ENCODE measurements at places on chromosomes 13 and 19.

DNA sequence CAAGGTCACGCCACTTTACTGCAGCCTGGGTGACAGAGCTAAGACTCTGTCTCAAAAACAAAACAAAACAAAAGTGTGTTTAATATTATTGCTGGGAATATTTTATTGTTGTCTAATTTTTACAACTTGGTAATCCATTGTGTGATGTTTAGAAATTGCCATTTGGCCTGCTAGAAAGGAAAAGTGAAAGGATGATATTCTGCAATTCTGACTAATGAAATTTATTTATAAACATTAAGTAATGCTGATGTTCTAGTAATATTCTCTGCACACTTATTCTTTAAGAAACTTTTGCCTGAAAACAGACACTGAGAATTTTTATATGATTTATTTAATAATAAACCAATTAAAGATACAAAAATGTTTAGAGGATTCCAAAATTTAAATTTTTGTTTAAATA lies 87.4 kb downstream of the ELF1 start:
- no peak for DNase-seq

GRCh38 chr13:62294244-62294643 lies 878.6 kb upstream of the PCDH20 start:
- DNase-seq = no peak

GRCh38 chr13:113952983-113953520 lies 20.8 kb downstream of the C13orf46 start:
- no peak for DNase-seq

GRCh38 chr13:50419896-50420295 lies 404.7 kb downstream of the KCNRG start:
- DNase-seq = no peak

- DNase-seq = no peak
These were observed 2.5 kb downstream of the AKT1S1 start for GRCh38 chr19:49874503-49875157.

- no peak for DNase-seq
These were observed 265.4 kb downstream of the LMO7 start for GRCh38 chr13:75901501-75901900.

DNA sequence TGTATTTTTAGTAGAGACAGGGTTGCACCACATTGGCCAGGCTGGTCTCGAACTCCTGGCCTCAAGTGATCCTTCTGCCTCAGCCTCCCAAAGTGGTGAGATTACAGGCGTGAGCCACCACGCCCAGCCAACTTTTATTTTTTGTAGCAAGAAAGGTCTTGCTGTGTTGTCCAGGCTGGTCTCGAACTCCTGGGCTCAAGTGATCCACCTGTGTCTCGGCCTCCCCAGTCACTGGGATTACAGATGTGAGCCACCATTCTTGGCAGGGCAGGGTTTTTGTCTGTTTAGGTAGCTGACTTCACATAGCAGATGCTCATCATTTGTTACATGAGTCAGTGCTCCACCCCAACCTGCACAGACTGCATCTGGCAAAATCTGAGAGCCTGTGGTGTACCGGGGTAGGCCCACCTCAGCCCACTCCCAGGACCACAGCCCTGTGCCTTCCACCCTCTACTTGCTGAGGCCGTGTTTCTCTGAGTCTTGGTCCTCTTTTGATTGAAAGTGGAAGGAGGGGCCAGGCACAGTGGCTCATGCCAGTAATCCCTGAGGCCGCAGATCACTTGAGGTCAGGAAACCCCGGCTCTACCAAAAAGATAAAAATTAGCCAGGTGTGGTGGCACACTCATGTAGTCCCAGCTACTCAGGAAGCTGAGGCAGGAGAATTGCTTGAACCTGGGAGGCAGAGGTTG lies 4.2 kb upstream of the TNPO2 start:
- DNase-seq = no peak

DNA sequence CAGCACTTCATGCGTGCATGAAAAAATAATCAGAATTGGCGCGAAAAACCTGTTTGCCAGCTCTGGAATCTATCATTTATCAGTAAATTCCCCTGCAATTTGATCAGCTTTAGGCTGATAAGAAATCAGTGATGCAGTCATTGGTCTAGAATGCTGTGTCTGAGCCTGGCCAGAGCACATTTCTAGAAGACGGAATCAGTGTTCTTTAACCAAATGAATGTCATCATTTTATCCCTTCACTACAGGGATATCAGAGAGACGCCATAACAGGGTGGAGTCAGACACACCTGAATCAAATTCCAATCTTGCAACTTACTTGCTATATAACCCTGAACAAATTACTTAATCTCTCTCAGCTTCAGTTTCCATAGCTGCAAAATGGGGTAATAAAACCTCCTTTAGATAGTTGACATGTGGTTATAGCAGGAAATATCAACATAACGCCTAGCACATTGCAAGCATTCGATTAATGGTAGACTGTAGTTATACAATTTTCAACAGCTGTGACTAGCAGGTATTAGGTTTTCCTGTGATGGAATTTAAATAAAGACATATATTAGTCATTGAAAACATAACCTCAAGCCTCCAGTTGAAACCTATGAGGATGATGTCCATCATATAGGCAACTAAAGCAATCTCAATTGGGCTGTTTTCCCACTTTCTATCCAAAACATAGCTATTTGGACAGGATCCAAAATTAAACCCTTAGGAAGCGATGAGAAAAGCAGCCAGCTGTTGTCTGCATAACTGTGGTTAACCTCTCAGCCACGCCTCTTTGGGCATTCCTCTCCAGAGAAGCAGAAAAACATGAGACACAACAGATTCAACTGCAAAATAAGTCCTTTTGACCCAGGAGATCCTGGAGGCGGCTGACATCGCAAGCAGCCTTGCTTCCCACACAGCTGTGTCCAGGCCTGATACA lies 51.6 kb upstream of the UBL3 start:
- no peak for DNase-seq

- no peak for DNase-seq
These were observed 70.2 kb downstream of the SOX1 start for GRCh38 chr13:112137144-112137543.

GRCh38 chr13:98214008-98214643 lies 37.1 kb upstream of the RNF113B start:
- no peak for DNase-seq

- DNase-seq = no peak
These were observed 180.5 kb upstream of the PCDH9 start for GRCh38 chr13:67410645-67411044.

DNA sequence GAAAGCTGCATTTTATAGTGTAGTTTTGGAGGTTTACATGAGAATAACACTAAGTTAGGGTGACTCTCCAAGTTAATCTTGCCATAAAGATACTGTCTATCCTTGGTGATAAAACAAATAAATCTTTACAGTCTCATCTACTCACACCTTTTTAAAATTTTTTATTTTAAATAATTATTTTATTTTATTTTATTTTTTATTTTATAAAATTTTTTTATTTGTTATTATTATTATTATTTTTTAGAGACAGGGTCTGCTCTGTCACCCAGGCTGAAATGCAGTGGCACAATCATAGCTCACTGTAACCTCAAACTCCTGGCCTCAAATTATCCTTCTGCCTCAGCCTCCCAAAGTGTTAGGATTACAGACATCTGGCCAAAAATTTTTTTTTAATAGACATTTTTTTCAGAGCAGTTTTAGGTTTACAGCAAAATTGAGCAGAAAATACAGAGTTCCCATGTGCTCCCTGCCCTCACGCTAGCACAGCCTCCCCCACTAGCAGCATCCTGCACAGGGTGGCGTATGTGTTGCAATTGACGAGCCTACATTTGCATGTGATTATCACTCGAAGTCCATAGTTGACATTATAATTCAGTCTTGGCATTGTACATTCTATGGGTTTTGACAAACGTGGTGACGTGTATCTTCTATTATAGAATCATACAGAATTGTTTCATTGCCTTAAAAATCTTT lies 41.0 kb downstream of the RASL11A start:
- no peak for DNase-seq

DNA sequence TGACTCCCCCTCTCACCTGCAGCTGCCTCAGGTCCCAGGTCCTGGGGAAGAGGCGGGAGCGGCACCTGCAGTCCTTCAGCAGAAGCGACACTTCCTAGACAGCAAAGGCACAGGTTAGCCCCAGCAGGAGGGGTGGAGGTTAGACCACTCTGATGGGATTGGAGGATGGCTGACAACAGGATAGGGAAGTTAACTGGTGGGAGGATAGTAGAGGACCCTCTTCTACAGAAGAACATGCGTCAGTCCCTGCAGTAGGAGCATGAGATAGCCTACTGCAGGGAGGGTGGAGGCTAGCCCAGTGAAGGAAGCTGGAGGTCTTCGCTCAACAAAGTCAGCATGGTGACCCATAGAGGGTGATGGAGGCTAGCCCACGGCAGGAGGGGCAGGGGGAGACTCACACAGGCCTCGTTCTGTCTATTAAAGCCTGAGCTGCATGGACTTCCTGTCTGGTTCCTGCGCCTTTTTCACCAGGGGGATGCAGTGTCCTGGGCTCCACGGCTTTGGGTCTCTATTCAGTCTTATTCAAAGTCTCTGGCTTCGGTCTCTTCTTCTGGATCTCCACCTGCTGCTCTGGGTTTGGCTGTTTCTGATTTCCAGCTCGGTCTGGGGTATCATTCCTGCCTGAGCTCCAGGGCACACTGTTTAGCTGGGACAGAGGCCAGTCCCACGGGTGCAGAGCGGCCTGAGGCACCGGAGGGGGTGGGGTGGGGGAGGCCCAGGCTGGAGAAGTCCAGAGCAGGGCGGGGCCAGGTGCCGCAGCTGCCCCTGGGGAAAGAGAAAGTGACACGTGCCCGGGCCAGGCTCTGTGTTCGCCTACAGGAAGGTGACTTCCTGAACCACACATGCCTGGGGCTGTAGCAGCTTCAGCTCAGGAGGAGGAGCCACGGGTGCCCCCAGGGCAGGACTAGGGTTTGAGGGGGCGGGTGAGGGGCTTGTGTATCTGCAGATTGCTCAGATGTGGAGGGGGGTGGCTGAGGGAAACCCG lies 7.3 kb downstream of the IFNL3 start:
- DNase-seq = peak; percentile 50

- DNase-seq = no peak
These were observed 444 bp downstream of the PROSER1 start for GRCh38 chr13:39037410-39037879.

DNA sequence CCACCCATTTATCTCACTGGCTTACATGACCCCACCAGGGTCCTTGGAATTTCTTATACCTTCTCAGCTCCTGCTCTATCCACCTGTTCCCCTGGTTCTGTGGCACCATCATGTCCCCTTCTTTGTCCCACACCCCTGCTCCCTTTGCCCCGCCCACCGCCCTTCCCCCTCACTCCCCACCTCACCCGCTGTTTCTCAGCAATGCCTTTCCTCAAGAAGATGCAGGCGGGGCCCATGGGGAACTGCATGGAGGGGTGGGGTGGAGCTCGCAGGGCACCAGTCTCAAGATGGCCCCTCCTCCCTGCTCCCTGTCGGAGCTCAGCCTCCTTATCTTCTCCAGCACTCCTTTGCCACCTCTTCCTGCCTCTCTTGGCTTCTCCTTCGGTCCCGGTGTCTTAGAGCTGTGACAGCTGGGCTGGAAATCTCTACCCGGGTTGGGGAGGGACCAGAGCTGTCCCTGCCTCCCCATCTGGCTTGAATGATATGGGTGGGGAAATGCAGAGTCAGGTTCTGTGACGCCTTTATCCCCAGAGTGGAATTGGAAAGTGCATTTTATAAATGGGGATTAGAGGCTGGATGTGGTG lies at the start of gene CABP5:
CABP5 (minus strand) TSS at position 405 of the 584 bp plus-strand sequence; CDS start at position 248, 157 bp downstream.
- no peak for DNase-seq

DNA sequence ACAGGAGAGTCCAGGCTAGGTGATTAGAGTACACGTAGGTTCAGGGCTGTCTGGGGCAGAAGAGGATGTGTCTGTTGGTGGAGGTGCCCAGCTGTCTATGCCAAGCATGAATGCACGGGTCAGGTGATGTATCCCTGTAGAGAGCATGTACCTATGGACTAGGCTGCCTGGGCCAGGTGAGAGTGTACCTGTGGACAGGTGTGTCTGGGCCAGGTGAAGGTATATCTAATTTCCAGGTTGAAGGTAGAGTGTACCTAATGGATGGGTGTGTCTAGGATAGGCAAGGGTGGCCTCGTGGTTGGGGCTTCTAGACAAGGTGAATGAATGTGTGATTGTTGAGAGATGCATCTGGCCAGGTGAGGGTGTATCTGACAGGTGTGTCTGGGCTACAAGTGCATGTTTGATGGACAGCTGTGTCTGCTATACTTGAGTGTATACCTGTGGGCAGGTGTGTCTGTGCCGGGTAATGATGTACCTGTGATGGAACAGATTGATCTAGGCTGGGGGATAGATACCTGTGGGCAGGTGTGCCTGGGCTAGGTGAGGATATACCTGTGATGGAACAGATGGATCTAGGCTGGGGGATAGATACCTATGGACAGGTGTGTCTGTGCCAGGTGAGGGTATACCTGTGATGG lies 15.5 kb upstream of the ZNF414 start:
- no peak for DNase-seq

DNA sequence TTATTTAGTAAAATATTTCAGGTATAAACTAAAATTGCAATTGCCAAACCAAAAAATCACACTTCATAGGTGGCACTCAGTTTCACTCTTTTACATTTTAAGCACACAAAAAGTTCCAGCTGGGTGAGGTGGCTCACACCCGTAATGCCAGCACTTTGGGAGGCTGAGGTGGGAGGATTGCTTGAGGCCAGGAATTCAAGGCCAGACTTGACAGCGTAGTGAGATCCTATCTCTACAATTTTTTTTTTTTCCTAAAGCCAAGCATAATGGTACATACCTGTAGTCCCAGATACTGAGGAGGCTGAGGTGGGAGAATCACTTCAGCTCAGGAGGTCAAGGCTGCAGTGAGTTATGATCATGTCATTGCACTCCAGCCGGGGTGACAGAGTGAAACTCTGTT lies 20.6 kb upstream of the SLC46A3 start:
- no peak for DNase-seq

DNA sequence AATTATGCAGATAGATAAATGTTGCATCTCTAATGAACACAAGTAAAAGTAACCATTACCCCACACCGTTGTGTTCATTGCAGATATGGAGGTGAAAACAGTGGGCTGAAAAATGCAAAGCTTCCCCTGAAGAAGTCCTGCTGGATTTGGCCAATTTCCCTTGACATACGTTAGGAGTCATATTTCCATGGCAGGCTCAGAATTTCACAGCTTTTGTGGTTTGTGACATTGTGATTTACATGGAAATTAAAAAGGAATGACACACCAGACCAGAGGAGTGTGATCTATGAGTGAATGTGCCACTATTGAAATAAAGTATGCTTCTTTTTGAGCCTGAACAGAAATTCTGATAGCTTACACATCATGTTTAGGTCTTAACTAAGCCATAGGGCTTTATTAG lies 221.1 kb upstream of the TMTC4 start:
- no peak for DNase-seq

DNA sequence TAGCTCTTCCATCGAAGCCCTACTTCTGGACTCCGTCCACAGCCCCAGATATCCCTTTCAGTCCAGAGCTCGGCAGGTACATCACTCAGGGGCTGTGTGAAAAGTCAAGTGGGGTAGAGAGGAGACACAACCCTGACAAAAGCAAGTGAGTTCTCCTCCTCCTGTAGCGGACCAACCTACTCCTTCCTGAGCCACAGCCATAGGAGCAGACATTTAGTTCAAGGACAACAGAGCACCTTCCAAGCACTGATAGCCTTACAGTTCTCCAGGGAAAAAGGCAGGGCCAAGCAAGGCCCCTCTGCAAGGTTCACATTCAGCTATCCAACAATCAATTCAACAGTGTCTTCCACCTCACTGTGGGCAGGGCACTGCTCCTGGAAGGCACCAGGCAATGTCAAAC lies 89.0 kb downstream of the FGF14 start:
- no peak for DNase-seq

GRCh38 chr19:12112701-12113100 lies 27.4 kb downstream of the ZNF20 start:
- DNase-seq = no peak

- DNase-seq = no peak
These were observed 141.4 kb downstream of the KCNRG start for GRCh38 chr13:50156561-50157127.

GRCh38 chr13:79405501-79405830 lies 589 bp downstream of the RBM26 start:
- no peak for DNase-seq

Measured in activated CD4-positive, CD25-positive, alpha-beta regulatory T cell treated with anti-CD3 and anti-CD28 coated beads, Interleukin-2, amount 50 U/mL, for 72 hours (primary cell).